Liver (tissue), 10 donors: ENCODE measurements at places on chromosomes 4 and X. TPM values are rescaled to one million over a fixed set of nuclear protein-coding genes. Genes with fewer than 3 reads are reported as not detected.

DNA sequence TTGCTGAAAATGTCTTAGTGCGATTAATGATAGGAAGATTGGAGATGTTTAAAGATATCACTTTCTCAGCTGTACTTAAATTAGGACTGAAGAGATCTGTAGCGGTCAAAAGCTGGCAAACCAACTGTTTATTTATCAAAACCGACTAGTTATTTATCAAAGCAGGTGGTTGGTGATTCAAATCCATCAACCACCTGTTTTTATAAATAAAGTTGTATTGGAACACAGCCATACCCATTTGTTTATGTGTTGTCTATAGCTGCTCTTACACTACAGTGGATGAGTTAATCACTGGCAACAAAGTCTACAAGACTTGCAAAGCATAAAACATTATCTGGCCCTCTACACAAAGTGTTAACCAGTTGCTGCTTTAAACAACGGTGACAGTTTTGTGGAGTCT lies 76.8 kb downstream of the IL15 start:
- H3K4me3 ChIP-seq, result no peak overlapping the region
- no peaks in the 10 kb centered on the region for H3K4me1 ChIP-seq
- no peak for DNase-seq
- H3K36me3 ChIP-seq, result no peaks in the 10 kb centered on the region
- no peaks in the 10 kb centered on the region for H3K27me3 ChIP-seq
- H3K27ac ChIP-seq, result no peak overlapping the region

- no peak overlapping the region for H3K27ac ChIP-seq
- no peaks in the 10 kb centered on the region for H3K27me3 ChIP-seq
- no peaks in the 10 kb centered on the region for H3K4me1 ChIP-seq
- no peak overlapping the region for H3K4me3 ChIP-seq
Measured at GRCh38 chr4:126192506-126192905, 877.8 kb downstream of the FAT4 start.

IL9R gene
- total RNA-seq, result 0.05 TPM

MAGEA2B gene
- not detected for total RNA-seq

GRCh38 chrX:17496407-17496806 lies 121.4 kb downstream of the NHS start:
- no peaks in the 10 kb centered on the region for H3K4me1 ChIP-seq
- H3K27ac ChIP-seq, result no peak overlapping the region
- no peaks in the 10 kb centered on the region for H3K36me3 ChIP-seq
- no peaks in the 10 kb centered on the region for H3K27me3 ChIP-seq
- DNase-seq, result no peak

- no peaks in the 10 kb centered on the region for H3K4me1 ChIP-seq
- no peak overlapping the region for H3K4me3 ChIP-seq
- H3K27me3 ChIP-seq, result no peaks in the 10 kb centered on the region
- no peak overlapping the region for H3K27ac ChIP-seq
- no peaks in the 10 kb centered on the region for H3K36me3 ChIP-seq
Measured at GRCh38 chr4:180790471-180790870, 1452.7 kb upstream of the TENM3 start.

LPAR4 gene
- total RNA-seq, result not detected
